ENCODE measurements at places on chromosomes 13 and 19. TPM values are rescaled to one million over a fixed set of nuclear protein-coding genes. Genes with fewer than 3 reads are reported as not detected.

The LSR gene
- 23.5 TPM for total RNA-seq

The RNF113B gene
- total RNA-seq = not detected

GRCh38 chr19:4352701-4353121 lies 9.3 kb downstream of the MPND start:
- peak; percentile 53 for DNase-seq

The CRX gene
- total RNA-seq = not detected

DNA sequence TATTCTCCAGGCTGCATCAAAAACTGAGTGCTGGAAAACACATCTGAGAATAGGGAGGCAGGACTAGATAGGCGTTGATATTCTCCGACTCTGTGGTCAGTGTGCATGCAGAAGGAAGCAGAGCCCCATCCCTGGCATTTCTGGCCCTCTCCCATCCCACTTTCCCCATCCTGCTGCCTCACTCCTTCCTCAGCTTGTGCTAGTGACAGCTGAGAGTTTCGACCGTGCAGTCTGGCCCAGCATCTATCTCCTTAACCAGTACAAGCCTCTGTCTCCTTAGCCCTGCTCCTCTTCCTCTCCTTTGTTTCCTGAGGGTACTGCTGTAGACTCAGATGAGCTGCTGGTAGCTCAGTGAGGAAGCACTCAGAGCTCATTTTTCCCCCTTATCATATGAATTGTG lies 163.2 kb downstream of the SUCLA2 start:
- DNase-seq = no peak

DNA sequence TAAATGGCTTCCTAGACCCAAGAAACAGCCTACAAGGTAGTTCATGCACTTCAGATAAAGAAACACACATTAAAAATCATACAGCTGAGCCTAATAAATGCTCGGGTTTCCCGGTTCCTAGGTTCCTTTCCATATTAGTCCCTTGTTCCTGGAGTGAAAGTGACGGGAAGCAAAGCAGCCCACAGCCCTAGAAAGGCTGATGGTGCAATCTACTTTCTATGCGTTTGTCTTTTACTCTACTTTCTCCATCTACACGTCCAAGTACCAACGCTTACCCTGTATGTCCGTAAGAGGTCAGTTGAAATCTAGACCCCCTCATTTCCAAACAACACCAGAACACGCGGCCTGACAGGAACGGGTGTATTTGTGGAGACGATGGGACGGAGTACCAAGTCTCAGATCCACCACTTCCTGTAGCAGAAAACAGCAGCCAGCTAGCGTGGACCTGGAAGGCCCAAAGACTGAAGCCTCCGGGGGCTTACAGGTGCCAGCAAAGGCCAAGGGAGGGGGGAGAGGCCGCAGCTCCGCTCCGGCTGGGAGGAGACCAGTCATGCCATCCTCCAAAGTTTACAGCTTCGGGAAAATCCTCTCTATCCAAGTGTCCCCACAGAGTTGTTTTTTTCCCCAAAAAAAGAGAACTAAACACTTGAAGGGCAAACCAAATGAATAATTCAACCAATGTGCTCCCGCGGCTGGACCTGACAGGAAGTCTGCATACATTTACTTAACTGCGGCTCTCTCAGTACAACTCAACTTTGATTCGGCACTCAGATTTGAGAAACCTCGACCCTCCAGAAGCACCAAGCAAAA lies 34.1 kb downstream of the STK24 start:
- DNase-seq = no peak

DNA sequence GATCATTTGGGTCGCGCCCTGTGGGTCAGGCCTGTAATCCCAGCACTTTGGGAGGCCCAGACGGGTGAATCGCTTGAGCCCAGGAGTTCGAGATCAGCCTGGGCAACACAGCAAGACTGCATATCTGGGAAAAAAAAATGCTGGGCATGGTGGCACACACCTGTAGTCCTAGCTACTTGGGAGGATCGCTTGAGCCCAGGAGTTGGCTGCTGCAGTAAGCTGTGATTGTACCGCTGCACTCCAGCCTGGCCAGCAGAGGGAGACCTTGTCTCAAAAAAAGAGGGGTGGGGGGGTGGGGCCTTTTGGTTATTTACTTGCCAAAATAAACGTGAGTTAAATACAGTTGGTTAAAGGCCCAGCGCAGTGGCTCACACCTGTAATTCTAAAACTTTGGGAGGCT lies 9.8 kb upstream of the ZNF544 start:
- peak; percentile 6 for DNase-seq

- DNase-seq = no peak
These were observed 7.4 kb upstream of the GIPR start for GRCh38 chr19:45660636-45661035.
